Suppressor macrophage treated with lipopolysaccharide for 1 hour (primary cell): ENCODE measurements at places on chromosomes 4 and X.

GRCh38 chr4:118326585-118326984 is 26.2 kb downstream of the PRSS12 start:
- DNase-seq: peak; percentile 26

DNA sequence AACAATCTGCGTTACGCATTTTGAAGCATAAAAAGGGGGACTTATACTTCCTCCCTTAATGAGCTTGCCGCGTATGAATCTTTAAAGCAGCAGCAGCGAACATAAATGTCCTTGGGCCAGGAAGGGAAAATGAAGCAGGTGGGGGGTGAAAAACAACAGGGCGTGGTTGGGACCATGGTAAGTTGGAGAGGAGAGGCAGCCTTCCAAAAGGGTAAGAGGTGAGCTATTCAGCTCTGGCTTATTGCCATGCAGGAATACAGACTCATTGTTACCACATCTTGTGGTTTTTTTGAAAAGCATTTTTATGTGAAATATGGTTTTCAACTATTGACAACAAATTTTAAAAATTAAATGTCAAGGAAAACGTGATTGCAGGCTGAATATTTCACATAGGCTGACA is 710.7 kb upstream of the FAM241A start:
- DNase-seq: no peak

- no peak for DNase-seq
Observed at GRCh38 chr4:188754372-188755002, 615.2 kb downstream of the TRIML1 start.

- DNase-seq: no peak
Observed at GRCh38 chrX:129622757-129623301, 31.9 kb downstream of the APLN start.

DNA sequence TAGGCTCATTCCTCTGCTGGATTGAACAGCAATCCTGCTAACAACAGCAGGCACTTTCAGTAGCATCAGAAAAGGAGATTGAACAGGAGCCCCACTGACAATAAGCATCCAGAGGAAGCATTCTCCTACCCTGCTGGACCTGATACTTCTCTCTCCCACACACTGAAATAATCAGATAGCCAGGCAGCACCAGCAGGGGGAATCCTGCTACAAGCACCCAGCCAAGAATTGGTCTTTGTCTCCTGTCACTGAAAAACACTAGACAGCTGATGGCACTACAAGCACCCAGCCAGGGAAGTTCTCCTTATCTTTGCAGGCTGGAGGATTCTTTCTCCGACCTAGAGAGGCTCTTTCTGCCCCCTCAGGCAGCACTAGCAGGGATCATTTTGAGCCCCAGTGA is 444.3 kb upstream of the GRIA3 start:
- DNase-seq: no peak

DNA sequence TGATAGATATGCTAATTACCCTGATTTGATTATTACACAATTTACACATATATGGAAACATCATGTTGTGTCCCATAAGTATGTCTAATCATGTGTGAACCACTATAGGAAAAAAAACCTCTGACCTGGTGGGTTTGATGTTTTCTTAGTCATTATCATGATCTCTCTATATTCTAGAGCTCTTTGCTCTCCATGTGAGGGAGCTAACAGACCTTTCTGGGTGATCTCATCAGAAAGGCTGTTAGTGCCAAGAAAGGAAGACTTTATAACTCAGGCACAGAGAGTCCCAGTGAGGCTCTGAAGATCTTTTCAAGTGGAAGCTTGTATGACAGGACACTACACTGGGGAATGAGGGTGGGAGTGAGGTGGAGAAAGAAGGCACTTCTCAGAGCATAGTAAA is 527.7 kb upstream of the MAGEB2 start:
- DNase-seq: no peak

- peak; percentile 53 for DNase-seq
Observed at GRCh38 chrX:16023790-16024734, 99.3 kb upstream of the GRPR start.

GRCh38 chr4:79177388-79177787 is 148.5 kb downstream of the NAA11 start:
- DNase-seq: no peak

GRCh38 chr4:100100985-100101384 is 89.3 kb downstream of the DDIT4L start:
- DNase-seq: no peak

- no peak for DNase-seq
Observed at GRCh38 chr4:38858097-38858420, 1.4 kb upstream of the TLR6 start.

GRCh38 chr4:113147498-113148111 is 98.2 kb downstream of the ANK2 start:
- DNase-seq: no peak

DNA sequence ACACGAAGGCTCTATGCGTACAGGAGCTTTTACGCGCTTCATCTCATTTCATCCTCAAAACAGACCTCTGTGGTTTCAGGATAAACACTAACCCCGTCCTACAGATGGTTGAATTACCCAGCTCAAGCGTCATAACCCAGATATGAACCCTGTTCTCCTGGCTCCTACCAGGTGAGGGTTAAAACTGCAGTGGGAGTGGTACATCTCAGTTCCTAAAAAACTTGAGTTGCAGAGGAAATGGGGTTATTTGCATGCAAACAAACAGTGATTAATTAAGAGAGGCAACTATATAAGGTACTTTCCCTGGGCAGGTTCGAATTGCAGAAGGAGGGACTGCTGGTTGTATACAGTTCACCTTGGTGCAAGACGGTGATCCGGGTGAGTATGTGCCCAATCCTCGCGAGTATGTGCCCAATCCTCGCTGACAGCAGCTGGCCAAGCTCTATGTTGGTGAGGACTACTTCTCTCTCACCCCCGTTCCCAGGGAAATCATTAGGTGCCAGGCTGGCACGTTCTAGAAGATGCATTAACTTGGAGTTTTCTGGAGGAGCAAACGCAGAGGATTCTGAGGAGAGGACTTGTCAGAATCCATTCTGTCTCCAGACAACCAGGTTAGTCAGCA is 72.6 kb downstream of the FHDC1 start:
- DNase-seq: no peak

GRCh38 chr4:80610845-80611677 is 275.5 kb downstream of the CFAP299 start:
- no peak for DNase-seq

DNA sequence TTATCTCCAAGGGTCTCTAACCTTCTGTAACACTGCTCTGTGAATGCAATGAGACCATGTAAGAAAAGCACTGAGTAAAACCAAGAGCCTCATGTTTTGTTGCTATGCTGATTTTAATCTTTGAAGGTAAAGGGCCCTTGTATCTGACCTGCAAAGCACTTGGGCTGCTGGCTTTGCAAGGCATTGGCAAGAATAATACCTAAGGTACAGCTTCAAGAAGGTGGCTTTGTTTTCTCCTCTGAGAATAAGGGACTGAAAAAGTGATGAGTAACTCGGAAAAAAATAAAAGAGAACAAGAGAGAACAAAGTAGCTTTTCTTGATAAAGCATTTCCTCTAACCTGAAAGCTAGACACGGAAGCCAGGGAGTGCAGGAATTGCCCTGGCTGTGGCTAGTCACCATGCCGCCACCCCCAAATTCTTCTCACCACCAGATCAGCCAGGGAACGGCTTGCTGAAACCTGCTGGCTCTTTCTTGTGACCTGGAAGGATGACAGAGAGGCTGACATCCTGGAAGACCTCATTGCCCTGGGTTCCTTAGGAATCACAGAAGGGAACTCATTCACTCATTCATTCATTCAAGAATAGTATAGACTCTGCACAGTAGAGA is 41.8 kb upstream of the HS3ST1 start:
- DNase-seq: no peak

- no peak for DNase-seq
Observed at GRCh38 chr4:28221536-28221935, 1360.9 kb downstream of the STIM2 start.

DNA sequence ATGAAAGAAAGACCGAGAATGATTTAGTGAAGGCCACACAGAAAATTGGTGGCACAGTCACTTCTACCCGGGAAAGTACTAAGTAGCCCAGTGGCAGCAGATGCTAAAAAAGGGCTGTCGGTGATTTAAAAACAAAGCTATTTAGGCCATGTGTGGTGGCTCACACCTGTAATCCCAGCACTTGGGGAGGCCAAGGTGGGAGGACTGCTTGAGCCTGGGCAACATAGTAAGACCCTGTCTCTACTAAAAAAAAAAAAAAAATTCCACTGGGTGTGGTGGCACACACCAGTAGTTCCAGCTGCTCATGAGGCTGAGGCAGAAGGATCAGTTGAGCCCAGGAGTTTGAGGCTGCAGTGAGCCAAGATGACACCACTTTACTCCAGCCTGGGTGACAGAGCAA is 144.2 kb downstream of the CBR4 start:
- DNase-seq: no peak

GRCh38 chr4:181475359-181475758 is 767.8 kb upstream of the TENM3 start:
- no peak for DNase-seq

DNA sequence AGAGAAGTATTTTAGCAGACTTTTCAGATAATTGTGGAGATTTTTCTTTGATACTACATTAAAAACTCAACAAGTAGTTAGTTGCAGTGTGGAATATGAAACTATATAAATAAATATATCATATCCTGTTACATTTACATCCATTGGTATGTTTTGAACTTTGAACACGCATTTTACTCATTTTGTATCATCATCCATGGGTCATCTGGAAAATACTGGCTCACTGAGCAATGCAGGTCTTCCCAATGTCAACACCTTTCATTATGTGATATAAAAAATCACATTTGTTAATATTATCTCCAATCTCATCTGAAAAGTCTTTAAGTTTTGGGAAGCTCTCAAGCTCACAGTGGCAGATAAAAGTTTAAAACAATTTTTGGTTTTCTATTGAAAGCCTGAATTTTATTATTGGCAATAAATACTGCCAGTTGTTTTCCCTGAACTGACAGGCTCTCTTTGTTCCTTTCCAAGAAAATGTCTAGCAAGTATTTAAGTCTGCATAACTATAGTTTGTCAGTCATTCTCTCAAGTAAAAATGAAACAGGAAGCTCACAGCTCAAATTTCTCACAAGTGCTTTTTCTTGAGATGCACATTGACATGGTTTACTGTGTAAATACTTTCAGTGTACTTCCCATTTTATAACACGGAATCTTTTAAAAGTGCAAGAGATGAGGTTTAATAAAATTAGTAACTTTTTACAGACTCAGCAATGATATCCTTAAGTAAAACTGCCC is 183.5 kb upstream of the GPC4 start:
- DNase-seq: peak; percentile 44

DNA sequence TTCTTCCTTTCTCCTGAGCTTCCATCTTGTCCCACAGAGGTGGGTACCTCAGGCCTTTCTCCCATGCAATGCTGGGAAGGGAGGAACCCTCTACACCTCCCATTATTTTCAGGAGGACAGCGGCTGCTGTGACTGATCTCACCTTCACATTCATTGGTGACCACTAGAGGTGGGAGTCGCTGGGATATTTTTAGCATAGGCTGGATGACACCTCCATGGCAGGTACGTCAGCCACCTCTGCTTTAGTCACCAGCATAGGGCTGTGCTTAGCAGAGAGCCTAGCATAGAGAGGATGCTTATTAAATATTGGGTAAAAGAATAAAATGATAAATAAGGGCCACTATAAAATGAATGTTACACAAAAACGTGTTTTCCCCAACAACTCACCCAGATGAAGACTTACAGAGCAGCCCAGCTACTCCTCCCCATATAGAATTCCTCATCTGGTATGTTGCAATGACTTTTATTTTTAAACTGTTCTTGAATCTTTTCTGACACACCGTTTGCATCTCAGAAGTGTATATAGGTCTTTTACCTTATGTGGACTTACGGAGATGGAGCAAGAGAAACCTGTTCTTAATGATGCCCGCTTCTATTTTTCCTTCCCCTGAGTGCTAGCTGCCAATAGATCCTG is 60.9 kb upstream of the SORBS2 start:
- peak; percentile 13 for DNase-seq

- peak; percentile 49 for DNase-seq
Observed at GRCh38 chr4:168691631-168692369, 194.9 kb downstream of the PALLD start.

DNA sequence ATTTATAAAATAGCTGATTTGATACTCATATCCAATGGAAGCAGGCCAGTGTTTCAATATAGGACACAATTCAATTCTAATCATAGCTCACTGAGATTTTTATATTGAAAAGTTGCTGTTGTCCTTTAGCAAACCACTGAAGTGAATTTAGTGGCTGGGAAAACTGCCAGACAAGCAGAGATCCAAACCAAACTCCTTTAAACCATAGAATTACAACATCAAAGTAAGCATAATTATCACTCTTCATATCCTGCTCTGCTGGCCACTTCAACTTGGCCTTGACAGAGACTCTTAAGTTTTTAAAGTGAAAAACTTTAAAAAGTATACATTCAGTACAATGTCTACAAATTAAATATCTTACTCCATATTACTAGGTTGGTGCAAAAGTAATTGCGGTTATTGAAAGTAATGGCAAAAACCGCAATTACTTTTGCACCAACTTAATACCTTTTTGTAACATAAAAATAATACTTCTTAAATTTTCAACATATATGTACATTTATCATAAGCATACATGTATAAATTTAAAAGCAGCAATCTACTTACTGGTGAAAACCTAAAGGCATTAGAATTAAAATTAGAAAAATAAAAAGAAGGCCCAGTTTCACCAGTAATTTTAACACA is 433.0 kb downstream of the PCDH10 start:
- no peak for DNase-seq

DNA sequence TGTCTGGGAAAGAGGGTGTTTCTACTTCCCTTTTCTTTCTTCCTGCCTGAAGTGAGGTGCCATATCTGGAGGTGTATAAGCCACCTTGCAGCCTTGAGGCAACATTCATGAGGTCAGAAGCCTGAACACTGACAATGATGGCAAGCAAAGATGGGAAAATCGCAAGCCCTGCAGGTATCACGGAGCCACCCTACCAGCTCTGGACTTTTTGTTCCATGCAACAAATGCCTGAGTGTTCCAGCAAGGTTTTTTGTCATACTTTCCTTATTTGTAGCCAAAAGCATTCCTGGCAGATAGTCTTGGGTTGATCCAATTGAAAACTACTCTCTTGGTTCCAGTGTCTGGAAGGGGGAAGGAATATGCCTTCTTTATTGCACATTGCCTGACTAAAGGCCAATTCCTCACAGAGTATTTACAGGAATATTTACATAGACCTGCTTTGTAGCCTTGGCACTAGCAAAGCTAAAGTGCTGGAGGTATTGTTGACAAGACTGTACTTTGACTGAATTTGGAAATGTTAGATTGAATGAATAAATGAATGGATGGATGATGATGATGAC is 14.4 kb upstream of the SOD3 start:
- DNase-seq: no peak
